ENCODE measurements at places on chromosomes 5 and 9.

DNA sequence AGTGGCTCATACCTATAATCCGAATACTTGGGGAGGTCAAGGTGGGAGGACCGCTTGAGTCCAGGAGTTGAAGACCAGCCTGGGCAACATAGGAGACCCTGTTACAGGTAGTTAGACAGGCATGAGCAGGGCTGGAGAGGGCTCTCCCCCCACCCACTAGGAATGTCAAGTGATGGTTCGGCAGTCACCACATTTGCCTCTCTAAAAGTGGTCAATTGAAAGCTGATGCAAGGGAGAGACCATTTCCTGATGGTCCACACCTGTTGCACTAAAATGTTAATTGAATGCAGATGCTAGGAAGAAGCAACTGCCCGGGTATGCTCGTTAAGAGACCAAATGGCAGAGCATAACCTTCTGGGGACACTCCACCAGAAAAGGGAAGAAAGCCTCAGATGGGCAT, 82.7 kb downstream of the SFXN1 start:
- DNase-seq: no peak

GRCh38 chr5:59328709-59329296, 564.7 kb downstream of the PDE4D start:
- DNase-seq: no peak

GRCh38 chr5:174166231-174167079, 120.9 kb downstream of the NSG2 start:
- no peak for DNase-seq

DNA sequence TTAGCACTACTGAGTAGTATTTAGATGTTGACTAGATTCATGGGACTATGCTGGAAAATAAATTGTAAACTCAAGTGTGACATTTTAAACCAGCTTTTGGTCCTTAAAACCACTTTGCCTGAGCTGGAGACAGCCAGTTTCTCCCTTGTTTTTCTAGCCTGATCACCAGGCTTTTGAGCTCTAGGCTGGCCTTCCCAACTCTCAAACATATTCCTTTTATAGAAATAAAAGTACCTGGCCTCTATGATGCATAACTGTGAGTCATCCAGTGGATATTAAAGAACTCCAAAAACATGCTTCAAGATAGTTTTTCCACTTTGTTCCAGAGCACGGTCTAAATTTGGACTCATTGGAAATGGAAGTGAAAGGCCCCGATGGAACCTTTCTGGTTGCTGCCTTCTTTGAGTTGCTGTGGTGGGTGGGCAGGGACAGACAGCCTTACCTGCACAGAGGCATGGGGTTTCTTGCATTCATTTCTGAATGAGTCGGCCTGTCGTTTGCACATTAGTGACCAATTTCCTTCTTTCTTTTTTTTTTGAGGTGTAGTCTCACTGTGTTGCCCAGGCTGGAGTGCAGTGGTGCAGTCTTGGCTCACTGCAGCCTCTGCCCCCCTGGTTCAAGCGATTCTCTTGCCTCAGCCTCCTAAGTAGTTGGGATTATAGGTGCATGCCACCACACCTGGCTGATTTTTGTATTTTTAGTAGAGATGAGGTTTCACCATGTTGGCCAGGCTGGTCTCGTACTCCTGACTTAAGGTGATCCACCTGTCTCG, 43.1 kb downstream of the TRIO start:
- no peak for DNase-seq

GRCh38 chr5:14743601-14744295, 79.2 kb downstream of the OTULIN start:
- no peak for DNase-seq

DNA sequence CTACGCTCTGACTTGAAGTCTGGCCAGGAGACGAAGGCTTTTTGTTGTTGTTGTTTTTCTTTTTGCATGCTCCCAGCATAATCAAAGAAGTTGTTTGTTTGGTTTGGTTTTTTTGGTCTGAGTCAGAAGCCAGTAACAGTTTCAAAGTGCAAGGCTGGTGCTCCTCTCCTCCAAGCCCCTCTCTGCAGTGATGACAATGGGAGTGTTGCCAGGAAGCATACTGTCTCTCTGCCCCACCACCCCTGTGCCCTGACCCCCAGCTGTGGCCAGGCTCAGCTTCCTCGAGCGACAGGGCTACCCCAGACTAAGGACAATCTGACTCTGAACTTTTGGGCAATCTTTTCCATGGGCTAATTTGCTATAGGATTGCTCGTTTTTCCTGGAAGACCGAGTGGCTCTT, 173.8 kb upstream of the PITX1 start:
- DNase-seq: no peak

GRCh38 chr9:26694381-26695297, 198.0 kb downstream of the CAAP1 start:
- no peak for DNase-seq

GRCh38 chr9:35476596-35476995, 13.3 kb upstream of the RUSC2 start:
- no peak for DNase-seq

- DNase-seq: no peak
Measured at GRCh38 chr9:133653638-133654037, 17.5 kb downstream of the DBH start.

- peak; percentile 33 for DNase-seq
Measured at GRCh38 chr5:123460296-123460729, 37.1 kb upstream of the CEP120 start.

All from hematopoietic multipotent progenitor cell treated with erythropoietin and hydrocortisone succinate and interleukin-3 and kit ligand, for 4 days (in vitro differentiated cells).